ENCODE measurements at places on chromosomes 16 and 17.

DNA sequence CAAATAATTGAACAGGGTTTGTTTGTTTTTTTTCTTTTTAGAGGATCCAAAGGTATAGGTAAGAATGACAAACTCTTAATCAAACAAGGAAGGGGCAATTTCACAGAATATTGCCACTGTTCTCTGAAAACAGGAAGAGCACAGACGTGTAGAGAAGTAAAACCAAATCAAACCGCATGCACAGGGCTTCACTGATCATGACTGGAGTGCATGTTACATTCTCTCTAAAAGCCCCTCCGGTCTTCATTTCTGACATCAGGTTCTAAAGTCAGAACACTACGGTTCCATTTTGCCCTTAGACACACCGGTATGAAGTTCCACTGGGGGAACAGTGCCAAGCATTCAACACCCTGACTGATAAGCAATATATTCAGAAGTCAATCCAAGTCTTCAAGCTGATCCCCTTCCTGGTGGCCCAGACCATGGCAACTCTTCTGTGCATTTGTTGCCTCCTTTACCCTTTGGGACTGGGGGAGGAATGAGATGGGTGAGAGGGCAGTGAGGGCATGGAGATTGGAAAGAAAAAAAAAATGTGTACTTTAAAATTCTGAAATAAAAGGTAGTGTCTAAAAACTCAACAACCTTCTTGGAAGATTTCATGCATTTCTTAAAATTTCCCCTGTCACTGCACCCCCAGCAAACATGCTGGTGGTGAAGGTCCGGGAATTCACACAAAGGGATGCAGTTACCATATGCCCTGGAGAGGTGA lies 1.4 kb downstream of the MMD start:
- DNase-seq, result no peak
- H3K4me1 ChIP-seq, result peaks cover 51% of the 10 kb centered on the region
- peaks cover 24% of the 10 kb centered on the region for H3K27me3 ChIP-seq

DNA sequence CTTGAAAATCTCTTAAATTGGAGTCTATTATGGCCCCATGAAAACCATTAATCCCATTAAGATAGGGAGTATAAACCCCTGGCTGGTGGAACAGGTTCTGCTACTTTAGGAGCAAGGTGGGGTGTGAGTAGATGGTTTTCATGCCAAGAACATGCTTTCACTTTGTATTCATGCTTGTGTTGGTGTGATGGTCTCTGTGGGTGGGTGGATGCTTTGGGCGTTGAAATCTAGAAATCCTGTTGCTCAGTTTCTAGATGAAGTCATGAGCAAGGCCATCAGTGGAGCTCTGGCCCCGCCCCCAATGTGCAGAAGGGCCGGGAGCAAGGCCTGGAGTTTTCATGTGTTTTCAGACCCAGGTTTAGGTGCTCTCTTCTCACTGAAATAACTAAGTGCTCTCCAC lies 20.1 kb downstream of the PLD6 start:
- H3K27ac ChIP-seq, result peak overlapping the region; percentile 90
- no peak for DNase-seq
- peaks cover 25% of the 10 kb centered on the region for H3K4me1 ChIP-seq
- H3K27me3 ChIP-seq, result no peaks in the 10 kb centered on the region

GRCh38 chr17:35433075-35433894 lies 985 bp upstream of the SLFN12 start:
- H3K36me3 ChIP-seq, result peaks cover 4% of the 10 kb centered on the region
- peak overlapping the region; percentile 93 for H3K4me3 ChIP-seq
- H3K4me1 ChIP-seq, result peaks cover 58% of the 10 kb centered on the region
- peak overlapping the region; percentile 89 for H3K27ac ChIP-seq
- no peaks in the 10 kb centered on the region for H3K27me3 ChIP-seq
- DNase-seq, result no peak

GRCh38 chr16:70746040-70746707 lies 54.8 kb downstream of the VAC14 start:
- no peak for DNase-seq
- H3K36me3 ChIP-seq, result peaks cover 11% of the 10 kb centered on the region
- no peaks in the 10 kb centered on the region for H3K4me1 ChIP-seq
- no peak overlapping the region for H3K4me3 ChIP-seq
- H3K27me3 ChIP-seq, result no peaks in the 10 kb centered on the region

GRCh38 chr17:20992987-20993862 lies 49.6 kb downstream of the USP22 start:
- no peak overlapping the region for H3K27ac ChIP-seq
- H3K27me3 ChIP-seq, result no peaks in the 10 kb centered on the region
- H3K4me1 ChIP-seq, result no peaks in the 10 kb centered on the region
- peaks cover 1% of the 10 kb centered on the region for H3K36me3 ChIP-seq
- peak; percentile 46 for DNase-seq

DNA sequence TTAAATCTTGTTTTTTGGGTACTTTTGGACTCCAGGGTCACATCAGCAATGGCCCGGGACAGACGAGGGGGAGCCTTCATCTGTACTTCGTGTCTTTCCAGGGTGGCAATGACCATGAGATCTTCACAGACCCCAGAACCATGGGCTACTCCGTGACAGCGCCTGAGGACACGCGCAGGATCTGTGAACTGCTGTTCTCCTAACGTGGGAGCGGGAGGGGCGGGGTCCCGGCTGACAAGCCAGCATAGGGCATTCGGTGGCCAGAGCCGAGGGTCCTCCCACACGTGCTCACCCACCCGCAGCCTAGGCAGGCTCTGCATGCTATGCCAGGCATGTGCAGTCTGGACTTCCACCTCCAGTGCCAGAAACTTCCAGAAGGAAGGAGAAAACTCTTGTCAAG lies 21.2 kb downstream of the CARHSP1 start:
- H3K4me1 ChIP-seq, result peaks cover 30% of the 10 kb centered on the region
- H3K27me3 ChIP-seq, result no peaks in the 10 kb centered on the region
- no peak overlapping the region for H3K27ac ChIP-seq
- no peak for DNase-seq

DNA sequence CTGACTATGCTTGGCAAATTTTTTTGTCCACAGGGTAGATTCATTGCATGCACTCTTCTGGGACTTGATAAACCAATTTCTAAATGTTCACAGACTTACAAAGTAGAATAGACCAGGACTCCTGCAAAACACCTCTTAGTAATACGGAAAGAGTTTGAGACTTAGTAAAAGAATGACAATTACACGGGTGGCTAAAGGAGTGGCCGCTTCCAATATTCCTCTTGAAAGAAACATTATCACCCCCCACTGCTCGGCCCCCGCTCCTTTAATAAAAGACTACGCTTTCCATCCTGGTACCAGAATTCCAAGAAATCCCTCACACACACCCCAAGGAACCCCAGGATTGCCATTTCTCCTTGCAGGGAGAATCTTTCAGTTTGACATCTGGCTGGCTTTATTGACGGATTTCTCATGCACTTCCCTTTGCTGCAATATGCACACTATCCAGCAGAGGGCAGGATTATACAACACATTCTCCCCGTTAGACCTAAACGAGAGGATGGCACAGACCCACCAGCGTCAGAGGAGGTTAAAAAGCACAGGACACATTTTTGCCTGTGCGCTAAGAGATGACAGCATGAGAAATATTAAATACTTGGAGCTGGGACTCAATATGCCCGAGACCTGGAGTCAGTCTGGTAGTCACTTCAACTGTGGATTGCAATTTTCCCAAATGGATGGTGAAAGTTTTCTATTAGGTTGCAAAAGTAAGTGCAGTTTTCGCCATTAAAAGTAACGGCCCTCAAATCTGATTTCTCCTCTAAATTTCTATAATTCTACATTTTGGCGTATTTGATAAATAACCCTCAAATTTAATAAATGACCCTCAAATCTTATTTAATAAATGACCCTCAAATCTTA lies 46.6 kb upstream of the NUDT7 start:
- H3K4me3 ChIP-seq, result no peak overlapping the region
- H3K36me3 ChIP-seq, result no peaks in the 10 kb centered on the region
- no peaks in the 10 kb centered on the region for H3K4me1 ChIP-seq
- peak; percentile 33 for DNase-seq
- no peak overlapping the region for H3K27ac ChIP-seq
- no peaks in the 10 kb centered on the region for H3K27me3 ChIP-seq

DNA sequence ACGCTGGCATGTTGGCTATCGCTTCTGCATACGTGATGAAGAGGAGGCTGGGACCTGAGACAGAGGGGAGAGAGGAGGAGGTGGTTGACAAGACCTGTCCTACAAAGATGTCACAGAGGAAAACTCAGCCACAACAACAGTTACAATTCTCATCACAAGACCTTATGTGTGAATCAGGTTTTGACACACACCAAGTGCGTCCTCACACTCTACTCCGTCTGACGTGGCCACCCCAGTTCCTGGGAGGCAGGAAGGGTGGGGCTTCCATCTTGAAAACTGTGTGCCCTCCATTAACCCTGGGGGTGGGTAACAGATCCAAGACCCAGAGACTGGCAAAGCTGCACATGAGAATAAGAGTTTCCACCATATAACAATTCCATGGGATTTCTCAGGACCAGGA lies 24.1 kb downstream of the SLC6A4 start:
- peak overlapping the region; percentile 29 for H3K27ac ChIP-seq
- H3K27me3 ChIP-seq, result peaks cover 23% of the 10 kb centered on the region
- DNase-seq, result no peak
- peaks cover 16% of the 10 kb centered on the region for H3K4me1 ChIP-seq
- H3K4me3 ChIP-seq, result no peak overlapping the region

DNA sequence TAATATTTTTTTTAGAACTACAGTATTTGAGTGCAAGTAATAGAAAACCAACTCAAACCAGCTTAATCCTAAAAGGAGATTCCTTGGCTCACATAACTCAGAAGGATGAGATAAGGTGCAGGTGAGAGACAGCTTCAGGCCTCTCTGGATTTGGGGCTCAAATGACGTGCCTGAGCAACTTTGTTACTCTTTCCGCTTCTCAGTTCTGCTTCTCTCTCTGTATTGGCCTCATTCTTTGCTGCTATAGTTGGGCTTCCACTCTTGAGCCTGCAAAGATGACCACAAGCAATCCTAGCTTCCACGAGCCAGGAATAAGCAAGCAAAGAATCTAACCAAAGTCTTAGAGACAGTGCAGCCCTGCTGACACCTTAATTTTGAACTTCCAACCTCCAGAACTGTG lies 45.0 kb upstream of the NLK start:
- H3K27ac ChIP-seq, result no peak overlapping the region
- H3K36me3 ChIP-seq, result no peaks in the 10 kb centered on the region
- H3K27me3 ChIP-seq, result peaks cover 24% of the 10 kb centered on the region
- DNase-seq, result no peak

All from central memory CD8-positive, alpha-beta T cell (primary cell).